ENCODE measurements at places on chromosomes 3 and 15. TPM values are rescaled to one million over a fixed set of nuclear protein-coding genes. Genes with fewer than 3 reads are reported as not detected.

Gene PTH1R
- 0.51 TPM for total RNA-seq

Gene RTP3
- not detected for total RNA-seq

Gene GABRR3
- total RNA-seq: not detected

Gene TMEM42
- 10.2 TPM for total RNA-seq

Gene MB21D2
- 4.2 TPM for total RNA-seq

Gene THSD4
- 21.4 TPM for total RNA-seq

Gene LRRC2
- not detected for total RNA-seq

Gene ST8SIA2
- total RNA-seq: 0.41 TPM

Gene XIRP1
- total RNA-seq: 0.04 TPM

Gene ALS2CL
- 6.3 TPM for total RNA-seq

Gene SAXO2
- total RNA-seq: 3.3 TPM

Gene COL6A5
- total RNA-seq: not detected

Gene TTC23
- total RNA-seq: 9.4 TPM

Measured in A549 treated with RU486 at 1 μM for 4 hours (cell line).